ENCODE measurements at places on chromosomes 1 and 21.

GRCh38 chr1:27507960-27508665 lies 18.1 kb upstream of the WASF2 start:
- DNase-seq: peak; percentile 42

DNA sequence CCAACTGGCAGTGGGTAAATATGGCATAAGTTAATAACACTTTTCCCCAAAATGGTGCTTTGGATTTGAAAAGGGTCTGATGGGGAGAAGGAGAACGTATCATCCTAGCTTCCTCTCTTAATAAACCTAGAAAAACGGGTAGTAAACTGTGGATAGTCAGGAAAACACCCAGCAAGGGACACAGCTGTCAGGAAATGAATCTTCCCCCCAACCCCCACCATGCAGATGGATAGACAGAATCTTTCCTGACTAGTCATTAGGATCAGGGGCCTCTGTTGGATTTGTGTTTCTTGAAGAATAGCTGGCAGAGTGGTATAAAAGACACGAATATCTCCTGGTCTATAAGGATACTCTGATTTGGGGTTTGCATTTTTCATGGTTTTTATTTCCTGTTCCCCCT lies 22.5 kb upstream of the LAX1 start:
- DNase-seq: no peak

DNA sequence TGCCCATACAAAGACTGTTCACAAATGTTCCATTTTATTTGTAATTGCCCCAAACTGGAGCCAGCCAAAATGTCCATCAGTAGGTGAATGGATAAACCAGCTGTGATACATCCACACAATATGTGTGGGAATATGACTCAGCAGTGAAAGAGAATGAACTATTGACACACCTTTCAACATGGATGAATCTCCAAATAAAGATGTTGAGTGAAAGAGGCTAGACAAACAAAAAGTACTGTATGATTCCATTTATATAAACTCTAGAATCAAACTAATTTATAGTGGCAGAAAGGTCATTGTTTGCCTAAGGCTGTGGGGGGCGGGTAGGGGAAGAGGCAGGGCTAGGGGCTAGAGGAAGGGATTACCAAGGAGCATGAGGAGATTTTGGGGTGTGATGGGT lies 4.5 kb downstream of the DHCR24 start:
- DNase-seq: no peak

- no peak for DNase-seq
Measured at GRCh38 chr1:226428348-226428747, 20.5 kb upstream of the PARP1 start.

DNA sequence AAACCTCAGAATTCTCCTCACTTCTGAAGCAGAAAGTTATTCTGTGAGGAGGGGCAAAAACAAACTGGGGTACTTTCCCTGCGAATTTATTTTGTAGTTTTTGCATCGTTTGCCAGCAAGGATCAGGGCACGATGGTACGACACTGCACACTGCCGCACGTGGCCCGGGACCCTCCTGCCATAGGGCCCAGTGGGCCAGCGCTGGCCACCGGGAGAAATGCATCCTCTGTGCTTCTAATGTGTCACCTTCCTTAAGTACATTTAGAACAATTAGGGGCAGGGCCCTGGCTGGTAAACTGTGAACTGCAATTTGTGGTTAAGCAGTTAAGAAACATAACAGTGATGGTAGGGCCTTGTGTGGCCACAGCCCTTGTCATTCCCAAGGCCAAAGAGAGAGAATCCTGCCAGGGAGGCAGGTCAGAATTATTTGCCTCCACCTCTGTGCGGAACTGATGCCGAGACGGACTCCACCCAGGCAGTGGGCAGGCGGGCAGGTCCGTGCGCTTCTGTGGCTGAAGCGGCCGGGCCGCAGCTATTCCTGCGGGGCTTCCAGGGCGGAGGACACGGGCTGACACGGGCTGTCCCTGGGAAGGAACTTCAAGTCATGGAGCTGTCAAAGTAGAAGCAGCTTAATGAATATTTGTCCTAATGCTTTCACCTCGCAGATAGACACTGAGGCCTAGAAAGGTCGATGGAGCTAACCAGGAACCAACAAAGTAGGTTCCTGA lies 12.5 kb downstream of the GPR137B start:
- DNase-seq: no peak

Data from RPMI7951 (cell line).